Epithelial cell of prostate (primary cell): ENCODE measurements at places on chromosomes 1 and 21.

GRCh38 chr1:57794078-57794477, 370.2 kb upstream of the DAB1 start:
- no peak for DNase-seq

GRCh38 chr1:10676963-10677362, 119.5 kb downstream of the CASZ1 start:
- DNase-seq = no peak

DNA sequence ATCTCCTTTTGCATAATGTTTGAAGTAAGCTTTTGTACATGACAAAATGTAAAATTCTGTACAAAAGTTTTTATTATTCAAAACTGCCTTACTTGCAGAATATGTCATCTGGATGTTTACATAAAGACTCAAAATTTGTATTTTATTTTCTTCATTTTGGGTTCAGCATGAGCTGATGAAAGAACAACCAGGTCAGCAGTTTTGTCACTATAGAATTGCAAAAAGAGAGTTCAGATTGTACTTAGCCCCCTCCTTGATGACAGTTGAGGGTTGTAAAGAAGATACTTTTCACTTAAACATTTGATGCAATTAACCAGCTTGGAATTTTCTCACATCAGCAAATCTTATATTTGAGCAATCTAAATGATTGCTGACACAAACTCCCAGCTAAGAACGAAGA, 669.3 kb downstream of the PLA2G4A start:
- DNase-seq = no peak

DNA sequence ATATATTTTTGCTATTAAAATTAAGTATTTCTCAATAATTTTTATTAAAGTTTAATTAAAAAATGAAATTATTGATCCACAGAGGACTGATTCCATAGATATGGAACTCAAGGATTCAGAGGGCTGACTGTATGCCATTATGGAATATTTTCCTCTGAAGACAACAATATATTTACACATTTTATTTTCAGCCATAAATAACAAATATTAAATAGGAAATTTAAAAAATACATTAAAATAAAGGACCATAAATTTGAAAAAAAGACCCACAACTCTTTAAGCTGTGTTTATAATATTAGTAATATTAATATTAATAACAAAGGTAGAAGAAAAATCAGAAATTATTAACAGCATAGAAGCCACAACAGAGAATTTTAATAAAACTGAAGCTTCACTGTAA, 18.2 kb downstream of the RGS13 start:
- no peak for DNase-seq

DNA sequence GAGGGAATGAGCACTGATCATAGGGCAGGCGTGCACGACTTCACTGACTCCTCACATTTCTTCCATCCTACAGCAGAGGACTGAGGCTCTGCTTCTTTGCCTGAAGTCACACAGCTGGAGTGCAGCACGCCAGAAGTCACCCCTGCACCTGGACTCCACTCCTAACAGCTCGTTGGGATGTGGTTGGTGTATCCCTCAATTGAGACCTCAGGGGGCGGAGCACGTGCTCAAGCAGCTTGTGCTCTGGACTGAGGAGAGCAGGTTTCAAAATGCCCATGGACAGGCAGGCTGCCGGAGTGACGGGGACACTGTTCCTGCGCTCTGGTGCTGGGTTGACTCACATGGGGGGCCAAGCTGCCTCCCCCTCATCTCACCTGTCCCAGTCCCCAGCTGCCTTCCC, 13.9 kb downstream of the CHIT1 start:
- no peak for DNase-seq

DNA sequence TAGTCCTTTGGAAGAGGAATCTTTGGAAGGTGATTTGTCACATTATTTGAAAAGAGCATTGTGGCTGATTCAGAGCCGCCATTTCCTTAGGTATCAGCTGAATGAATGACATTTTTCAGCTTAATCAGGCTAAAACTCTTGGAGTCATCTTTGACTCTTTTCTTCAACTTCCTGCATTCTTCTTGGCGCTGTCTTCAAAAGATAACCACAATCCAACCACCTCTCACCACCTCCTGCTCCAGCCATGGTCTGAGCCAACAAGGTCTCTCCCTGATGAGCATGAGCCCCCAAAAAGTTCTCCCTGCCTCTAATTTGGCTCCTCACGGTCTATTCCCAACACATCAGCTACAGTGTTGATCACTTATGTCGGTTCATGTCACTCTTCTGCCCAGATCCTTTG, 297.6 kb upstream of the RUNX1 start:
- no peak for DNase-seq

GRCh38 chr21:39319814-39320332, 6.4 kb upstream of the BRWD1 start:
- no peak for DNase-seq

- DNase-seq = no peak
Observed at GRCh38 chr1:7994827-7995226, 31.3 kb downstream of the ERRFI1 start.
